ENCODE measurements at places on chromosomes 6 and 20. TPM values are rescaled to one million over a fixed set of nuclear protein-coding genes. Genes with fewer than 3 reads are reported as not detected.

MEI4 gene
- total RNA-seq = 0.73 TPM

HLA-C gene
- total RNA-seq = 10.1 TPM

CGA gene
- total RNA-seq = 0.82 TPM

NKAIN2 gene
- 36.6 TPM for total RNA-seq

DEFB124 gene
- not detected for total RNA-seq

SOX18 gene
- total RNA-seq = 1.6 TPM

LPIN3 gene
- total RNA-seq = 0.36 TPM

IL17A gene
- total RNA-seq = not detected

FNDC11 gene
- 0.73 TPM for total RNA-seq

SLC22A3 gene
- 4.3 TPM for total RNA-seq

BCAS1 gene
- 6.1 TPM for total RNA-seq

FGD2 gene
- 3.1 TPM for total RNA-seq

MYMX gene
- total RNA-seq = not detected

RFX6 gene
- total RNA-seq = not detected

CRISP3 gene
- not detected for total RNA-seq

PNPLA1 gene
- total RNA-seq = not detected

RBPJL gene
- total RNA-seq = not detected

MOCS3 gene
- total RNA-seq = 5.5 TPM

OR2H2 gene
- total RNA-seq = not detected

EEF1A2 gene
- 78.4 TPM for total RNA-seq

HMGN4 gene
- total RNA-seq = 35.7 TPM

UBE2C gene
- 14.1 TPM for total RNA-seq

TBPL1 gene
- total RNA-seq = 42.2 TPM

ULBP2 gene
- 3.2 TPM for total RNA-seq

CEBPB gene
- 1.7 TPM for total RNA-seq

KCNK5 gene
- total RNA-seq = 0.27 TPM

TM9SF4 gene
- total RNA-seq = 21.9 TPM

MMP24 gene
- total RNA-seq = 50.1 TPM

CLVS2 gene
- total RNA-seq = 35.0 TPM

MLN gene
- not detected for total RNA-seq

PHF1 gene
- 18.6 TPM for total RNA-seq

LY6G5B gene
- 7.3 TPM for total RNA-seq

BFSP1 gene
- 1.5 TPM for total RNA-seq

SLC13A3 gene
- total RNA-seq = 9.8 TPM

C6orf118 gene
- 17.1 TPM for total RNA-seq

KCNQ5 gene
- 4.1 TPM for total RNA-seq

TNFRSF6B gene
- total RNA-seq = 0.82 TPM

C6orf141 gene
- total RNA-seq = 2.6 TPM

VTA1 gene
- 73.3 TPM for total RNA-seq

RAET1L gene
- not detected for total RNA-seq

EBF4 gene
- 6.2 TPM for total RNA-seq
